Activated CD4-positive, alpha-beta T cell treated with anti-CD3 and anti-CD28 coated beads, Interleukin-2, amount 50 U/mL, for 4 hours (primary cell): ENCODE measurements at places on chromosomes 3 and 15.

- no peak for DNase-seq
Observed at GRCh38 chr3:66312039-66312438, 91.2 kb downstream of the SLC25A26 start.

GRCh38 chr15:51229907-51230330, 108.5 kb downstream of the CYP19A1 start:
- no peak for DNase-seq

- DNase-seq: no peak
Observed at GRCh38 chr15:62799919-62800318, 242.6 kb upstream of the TPM1 start.

DNA sequence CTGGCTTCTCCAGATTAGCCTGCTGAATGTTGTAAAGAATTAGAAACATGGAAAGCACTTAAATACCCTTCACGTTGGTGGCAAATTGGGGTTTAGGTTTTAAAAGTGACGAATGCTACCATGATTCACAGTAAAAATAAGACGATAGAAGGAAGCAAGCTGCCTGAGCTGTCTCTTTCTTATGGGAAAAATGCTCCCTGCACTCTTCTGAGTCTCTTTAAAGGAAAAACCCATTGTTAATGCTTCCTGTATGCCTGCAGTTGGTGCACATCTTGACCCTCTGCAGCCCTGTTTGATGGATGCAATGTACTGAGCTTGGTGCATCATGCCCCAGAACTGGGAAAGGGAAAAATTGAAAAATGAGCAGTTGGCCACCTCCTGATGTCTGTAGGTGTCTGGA, 258.6 kb upstream of the RASGRP1 start:
- DNase-seq: no peak

GRCh38 chr3:102174312-102174712, 260.5 kb upstream of the ZPLD1 start:
- no peak for DNase-seq

DNA sequence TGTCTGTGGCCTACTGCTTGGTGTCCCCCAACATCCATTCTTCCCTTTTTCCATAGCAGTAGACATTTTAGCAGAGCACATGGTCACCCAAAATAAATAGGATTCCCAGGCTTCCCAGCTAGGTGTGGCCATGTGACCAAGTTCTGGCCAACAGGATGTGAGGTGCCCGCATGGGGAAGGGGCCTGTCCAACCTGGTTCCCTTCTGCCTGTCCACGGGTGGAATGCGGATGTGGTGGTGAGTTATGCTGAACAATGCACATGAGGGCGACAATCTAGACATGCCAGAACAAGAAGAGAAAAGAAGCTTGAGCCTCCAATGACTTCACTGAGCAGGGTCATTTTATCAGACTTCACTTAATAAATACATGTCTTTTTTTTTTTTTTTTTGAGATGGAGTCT, 77.6 kb upstream of the DLG1 start:
- DNase-seq: no peak

GRCh38 chr15:50641318-50641717, 45.3 kb downstream of the TRPM7 start:
- DNase-seq: no peak

GRCh38 chr3:73786321-73786807, 161.6 kb upstream of the PDZRN3 start:
- DNase-seq: no peak

- no peak for DNase-seq
Observed at GRCh38 chr3:14235912-14236295, 57.3 kb downstream of the LSM3 start.

DNA sequence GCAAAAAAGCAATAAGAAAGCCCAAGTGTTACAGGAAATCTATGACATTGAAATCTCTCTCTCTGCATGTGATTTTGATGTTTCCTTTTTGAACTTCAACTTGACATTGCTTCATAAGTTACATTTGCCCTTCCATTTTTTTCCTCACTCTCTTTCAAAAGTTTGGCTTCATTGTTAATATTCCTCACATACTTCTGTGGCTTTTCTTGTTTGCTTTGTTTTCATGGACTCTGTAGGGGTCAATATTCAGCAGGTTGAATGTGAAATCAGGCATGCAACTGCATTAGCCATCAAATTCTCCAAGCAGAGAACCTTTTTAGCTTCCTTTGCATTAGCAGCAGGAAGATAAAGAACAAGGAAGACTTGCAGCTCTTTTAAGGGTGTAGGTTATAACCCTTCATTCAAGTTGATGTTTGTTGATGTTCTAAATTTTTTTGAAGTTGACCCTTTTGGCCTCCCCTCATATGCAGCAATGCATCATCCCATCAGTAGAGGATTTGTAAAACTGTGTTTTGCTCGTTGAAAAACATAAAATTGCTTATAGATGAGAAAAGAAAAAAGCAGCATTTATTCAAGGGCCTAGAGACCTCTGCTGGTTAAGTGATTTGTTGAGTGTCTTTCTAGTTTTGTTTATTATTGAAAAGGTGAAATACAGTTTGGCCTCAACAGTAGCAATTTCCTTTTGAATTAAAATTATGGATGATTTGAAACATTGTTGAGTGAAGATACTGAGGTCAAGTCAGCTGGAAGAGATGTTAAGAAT, 211.4 kb downstream of the IL5RA start:
- no peak for DNase-seq

GRCh38 chr15:88323976-88324740, 67.6 kb upstream of the NTRK3 start:
- DNase-seq: no peak

DNA sequence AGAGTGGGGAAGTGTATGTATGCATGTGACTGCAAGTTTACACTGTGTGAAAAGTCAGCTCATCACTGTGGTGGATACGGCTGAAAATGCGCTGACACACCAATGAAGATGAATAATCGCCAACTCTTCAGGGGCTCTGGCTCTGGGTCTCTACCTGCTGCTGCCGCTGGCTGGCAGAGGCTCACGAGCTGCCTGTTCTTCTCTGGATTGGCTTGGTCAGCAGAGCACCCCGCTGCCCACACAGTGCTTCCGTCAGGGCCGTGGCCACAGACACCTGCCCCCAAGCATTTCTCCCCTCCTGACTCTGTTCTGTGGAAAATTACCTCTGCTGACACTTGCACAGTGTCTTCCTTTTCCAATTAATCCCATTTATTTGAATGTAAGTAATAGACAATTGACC, 215.5 kb downstream of the GAP43 start:
- DNase-seq: no peak

GRCh38 chr3:190697901-190698300, 164.6 kb downstream of the GMNC start:
- DNase-seq: no peak

DNA sequence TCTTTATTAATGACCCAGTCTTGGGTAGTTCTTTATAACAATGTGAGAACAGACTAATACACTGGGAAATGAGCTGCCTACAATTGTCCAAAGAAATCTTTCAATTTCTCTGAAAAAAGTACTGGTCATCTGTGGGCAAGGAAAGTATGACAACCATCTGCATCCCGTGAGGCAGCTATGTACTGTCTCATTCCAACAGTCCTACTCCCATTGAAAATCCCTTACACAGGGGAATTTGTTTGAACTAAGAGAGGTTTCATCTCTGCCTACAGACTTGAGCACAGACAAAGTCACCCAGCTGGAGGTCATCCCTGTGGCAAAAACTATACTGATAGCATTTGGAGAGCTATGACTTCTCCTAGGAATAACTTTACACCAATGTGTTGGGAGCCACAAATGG, 27.1 kb downstream of the SHC4 start:
- no peak for DNase-seq

DNA sequence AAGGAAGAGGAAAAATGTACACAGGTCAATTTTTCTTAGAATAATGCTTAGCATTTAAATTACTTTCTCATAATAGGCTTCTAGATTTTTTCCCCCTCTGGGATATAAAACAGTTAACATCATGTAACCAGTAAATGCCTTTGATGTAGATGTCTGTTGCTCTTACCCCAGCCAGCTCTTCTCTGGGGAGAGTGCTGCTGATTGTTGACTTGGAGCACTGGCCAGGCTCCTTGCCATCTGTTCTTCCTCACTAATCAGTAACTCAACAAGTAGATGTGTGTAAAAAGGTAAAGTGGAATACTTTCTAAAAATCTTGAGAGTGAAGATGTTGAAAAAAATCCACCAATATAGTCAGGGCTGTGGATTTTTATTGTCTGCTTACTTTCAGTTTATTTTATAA, 42.2 kb downstream of the RIOX2 start:
- no peak for DNase-seq

GRCh38 chr15:40618906-40619305, 24.9 kb downstream of the KNL1 start:
- DNase-seq: no peak

DNA sequence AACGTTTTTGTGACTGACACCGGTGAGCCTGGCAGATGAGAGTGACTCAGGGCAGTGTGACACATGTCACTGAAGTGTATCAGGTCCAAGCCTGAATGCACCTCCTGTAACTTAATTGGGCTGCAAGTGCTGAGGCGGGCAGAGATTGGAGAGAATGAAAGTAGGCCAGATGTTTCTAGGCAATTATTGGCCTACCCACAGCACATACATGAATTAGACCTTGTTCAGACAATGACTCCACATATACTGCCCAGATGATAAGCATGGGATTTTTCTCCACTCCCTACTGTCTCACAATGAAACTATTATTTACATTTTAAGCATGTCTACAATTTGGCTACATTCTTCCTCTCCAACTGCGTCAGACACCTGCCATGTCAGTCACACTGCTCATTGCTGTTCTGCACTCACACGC, 187.3 kb upstream of the ZNF385D start:
- no peak for DNase-seq

DNA sequence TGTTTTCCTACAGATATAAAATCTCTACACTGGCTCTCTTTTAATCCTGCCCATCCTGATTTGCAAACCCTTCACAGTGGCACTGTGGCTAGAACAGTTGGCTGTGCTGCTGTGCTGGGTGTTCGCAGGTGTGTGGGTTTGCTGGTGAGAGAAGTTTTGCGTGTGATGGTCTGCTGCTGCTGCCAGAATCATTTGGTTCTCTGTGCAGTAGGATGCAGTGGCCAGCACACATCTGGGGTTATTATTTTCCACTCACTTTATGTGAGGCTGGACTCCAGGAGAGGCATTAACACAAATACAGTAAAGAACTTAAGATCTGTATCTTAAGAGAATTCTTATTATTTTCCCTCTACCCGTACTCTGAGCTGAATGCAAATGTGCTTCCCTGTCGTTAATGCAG, 16.0 kb upstream of the PSMD6 start:
- no peak for DNase-seq
